ENCODE measurements at places on chromosomes 6 and 20.

- no peak for DNase-seq
These were observed 48.5 kb upstream of the PDYN start for GRCh38 chr20:2042400-2042799.

DNA sequence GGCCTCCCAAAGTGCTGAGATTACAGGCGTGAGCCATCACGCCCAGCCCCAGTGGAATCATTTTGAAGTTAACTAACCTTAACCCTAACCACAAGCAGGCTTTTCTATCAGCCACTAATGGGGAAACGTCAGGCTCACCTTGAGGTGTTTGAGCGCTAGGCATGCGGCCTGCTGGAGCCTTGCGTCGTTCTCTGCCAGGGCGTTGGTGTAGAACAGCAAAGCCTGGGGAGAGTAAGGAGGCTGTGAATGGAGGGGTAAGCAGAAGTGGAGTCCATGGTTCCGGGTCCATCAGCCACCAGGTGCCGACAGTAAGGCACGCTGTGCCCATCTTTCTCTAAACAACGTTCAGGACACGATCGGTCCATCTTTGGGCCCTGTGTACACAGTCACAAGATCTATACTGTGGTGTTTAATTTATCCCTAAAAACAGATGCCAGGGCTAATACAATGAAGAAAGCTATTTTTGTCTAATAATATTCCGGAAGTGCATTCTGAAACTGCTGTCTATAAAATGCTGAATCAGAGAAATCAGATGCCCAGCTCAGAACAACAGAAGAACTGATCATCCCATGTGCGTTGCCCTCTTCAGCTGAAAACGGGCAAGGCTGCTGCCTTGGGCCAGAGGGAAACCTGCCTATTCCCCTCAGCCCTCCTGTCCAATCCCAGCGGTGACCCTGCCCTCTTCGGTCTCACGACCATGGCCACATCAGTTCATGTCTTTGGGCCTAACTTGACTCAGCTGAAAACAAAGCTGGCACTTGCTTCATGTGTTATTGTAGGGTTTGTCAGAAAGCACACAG lies 79.6 kb downstream of the PTPN1 start:
- no peak for DNase-seq

- DNase-seq: no peak
These were observed 10.6 kb upstream of the FAM8A1 start for GRCh38 chr6:17589406-17590096.

GRCh38 chr20:48187851-48188250 lies 402.6 kb upstream of the SULF2 start:
- DNase-seq: no peak

DNA sequence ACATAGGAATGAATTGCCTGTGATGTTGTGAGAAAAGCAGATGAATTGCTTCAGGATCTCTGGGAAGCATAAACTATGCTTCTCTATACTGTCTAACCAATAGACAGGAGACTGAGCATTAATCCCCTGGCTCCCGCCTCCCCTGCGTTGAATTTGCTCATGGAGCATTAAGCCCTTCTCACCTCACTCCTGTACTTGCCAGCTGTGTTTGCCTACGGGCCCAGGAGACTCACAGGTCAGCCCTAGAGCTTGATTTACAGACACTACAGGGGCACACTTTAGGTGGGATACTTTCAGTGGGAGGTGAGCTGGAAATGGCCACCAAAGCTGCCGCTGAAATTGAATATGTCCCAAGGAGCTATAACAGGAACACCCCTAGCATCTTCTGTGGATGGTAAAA lies 418.7 kb downstream of the CBLN4 start:
- no peak for DNase-seq

DNA sequence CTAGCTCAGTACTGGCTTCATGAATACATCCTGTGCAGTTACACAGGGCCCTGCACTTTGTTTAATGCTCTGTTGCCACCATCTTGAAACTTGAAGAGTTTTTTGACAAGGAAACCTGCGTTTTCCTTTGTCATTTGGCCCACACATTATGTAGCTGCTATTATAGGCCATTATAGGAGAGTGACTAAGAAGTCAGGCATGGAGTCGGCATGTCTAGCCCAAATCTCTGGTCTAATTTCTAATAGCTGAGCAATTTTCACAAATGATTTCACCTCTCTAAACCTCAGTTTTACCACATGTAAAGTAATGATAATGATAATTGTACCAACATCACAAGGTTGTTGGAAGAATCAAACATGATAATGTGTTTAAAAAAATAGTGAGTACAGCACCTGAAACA lies 67.1 kb upstream of the MYLIP start:
- DNase-seq: no peak

DNA sequence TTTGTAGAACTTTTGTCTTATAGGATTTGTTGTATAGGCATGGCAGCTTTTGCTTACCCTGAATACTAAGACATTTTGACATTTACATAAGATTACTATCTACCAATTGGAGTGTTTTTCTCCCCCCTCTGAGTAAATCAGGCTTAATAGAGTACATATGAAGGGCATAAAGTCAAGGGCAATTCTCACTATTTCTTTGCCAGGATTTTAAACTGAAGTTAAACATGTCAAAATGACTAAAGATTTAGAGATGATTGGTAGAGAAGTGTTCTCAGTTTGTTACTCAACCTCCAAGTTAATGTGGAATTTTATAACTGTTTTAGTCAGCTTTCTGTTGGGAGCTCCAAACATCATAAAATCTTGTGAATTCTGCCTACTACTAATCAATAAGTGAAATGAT lies 157.8 kb downstream of the CDKAL1 start:
- no peak for DNase-seq

DNA sequence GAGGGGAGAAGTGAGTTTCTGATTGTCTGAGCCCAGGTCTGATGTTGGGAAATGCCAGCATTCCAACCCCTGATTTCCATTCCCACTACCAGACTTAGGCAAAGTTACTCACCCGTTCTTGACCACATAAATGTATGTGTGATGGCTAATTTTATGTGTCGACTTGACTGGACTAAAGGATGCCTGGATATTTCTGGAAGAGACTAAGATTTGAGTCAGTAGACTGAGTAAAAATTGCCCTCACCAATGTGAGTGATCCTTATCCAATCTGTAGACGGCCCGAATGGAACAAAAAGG lies 95.8 kb upstream of the TAB2 start:
- DNase-seq: no peak

GRCh38 chr6:4687989-4688947 lies 87.9 kb upstream of the CDYL start:
- DNase-seq: no peak

GRCh38 chr6:279341-280029 lies 12.8 kb upstream of the DUSP22 start:
- no peak for DNase-seq

- DNase-seq: no peak
These were observed 121.1 kb upstream of the HDGFL1 start for GRCh38 chr6:22448291-22448711.

GRCh38 chr20:25053255-25054031 lies 4.5 kb downstream of the ACSS1 start:
- DNase-seq: no peak

GRCh38 chr6:155881826-155882526 lies 426.3 kb upstream of the NOX3 start:
- DNase-seq: no peak

DNA sequence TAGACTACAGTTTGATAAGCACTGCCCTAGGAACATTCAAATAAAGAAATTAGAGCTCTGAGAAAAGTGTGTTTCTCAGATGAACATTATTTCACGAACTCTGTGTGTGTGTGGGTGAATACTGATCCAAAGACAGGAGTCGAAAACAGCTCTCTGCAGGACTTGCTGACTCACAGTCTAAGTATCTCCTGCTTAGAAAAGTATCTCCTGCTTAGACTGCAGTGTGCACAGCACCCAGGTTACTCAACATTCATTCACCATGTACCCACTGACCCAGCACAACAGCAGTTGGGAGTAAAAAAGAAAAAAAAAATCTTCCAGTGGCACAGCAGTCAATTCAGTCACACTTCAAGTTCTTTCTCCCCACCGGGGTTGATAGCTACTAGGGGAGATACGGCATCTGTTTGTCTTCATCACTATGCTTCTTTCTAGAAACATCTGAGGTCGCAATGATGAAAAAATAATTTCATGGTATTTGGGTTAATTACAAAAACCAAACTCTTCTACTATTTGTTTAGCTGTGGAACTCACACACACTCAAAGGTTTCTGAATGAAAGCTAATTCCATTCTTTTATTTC lies 48.0 kb downstream of the GCLC start:
- DNase-seq: no peak

DNA sequence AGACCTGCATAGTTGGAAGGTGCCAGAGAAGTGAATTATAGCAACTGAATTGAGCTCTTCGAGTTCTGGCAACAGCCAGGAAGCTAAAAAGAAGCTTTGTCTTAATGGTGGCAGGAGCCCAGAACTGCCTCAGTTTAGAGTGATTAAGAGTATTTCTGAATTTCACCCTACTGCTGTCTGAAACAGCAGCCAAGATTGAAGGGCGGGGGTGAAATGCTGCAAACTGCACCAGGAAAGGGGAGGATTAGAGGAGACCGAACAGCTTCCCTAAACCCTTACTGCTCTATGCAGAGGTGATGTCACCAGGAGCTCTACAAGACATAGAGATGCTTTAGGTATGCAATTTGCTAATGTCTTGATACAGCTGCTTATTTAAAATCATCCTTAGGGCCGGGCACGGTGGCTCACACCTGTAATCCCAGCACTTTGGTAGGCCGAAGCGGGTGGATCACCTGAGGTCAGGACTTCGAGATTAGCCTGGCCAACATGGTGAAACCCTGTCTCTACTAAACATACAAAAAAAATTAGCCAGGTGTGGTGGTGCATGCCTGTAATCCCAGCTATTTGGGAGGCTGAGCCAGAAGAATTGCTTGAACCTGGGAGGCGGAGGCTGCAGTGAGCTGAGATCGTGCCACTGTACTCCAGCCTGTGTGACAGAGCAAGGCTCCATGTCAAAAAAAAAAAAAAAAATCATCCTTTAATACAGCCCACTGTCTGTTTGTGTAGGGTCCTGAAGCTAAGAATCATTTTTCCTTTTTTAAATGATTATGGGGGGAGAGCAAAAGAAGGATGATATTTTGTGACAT lies 91.7 kb upstream of the IYD start:
- no peak for DNase-seq

- DNase-seq: no peak
These were observed 1.5 kb downstream of the TFAP2A start for GRCh38 chr6:10413262-10413849.

DNA sequence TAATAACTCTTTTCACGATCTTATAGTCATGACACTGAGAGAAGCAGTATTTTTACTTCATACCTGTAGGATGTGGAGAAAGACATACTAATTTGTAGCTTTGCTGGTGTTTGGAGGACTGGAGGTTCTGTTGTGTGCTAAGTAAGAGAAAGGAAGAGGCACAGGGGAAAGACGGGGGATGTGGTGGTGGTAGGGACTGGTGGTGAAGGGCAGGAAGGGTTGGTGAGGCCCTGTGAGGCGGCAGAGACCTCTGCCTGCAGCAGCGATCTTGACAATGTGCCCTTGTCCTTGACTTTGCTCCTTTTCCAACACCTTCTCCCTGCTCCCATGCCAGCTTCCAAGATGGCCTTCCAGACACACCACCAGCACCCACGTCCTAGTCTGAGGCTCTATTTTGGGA lies 32.6 kb upstream of the MPC1 start:
- no peak for DNase-seq

- no peak for DNase-seq
These were observed 2.9 kb downstream of the TNNC2 start for GRCh38 chr20:45823949-45824835.

DNA sequence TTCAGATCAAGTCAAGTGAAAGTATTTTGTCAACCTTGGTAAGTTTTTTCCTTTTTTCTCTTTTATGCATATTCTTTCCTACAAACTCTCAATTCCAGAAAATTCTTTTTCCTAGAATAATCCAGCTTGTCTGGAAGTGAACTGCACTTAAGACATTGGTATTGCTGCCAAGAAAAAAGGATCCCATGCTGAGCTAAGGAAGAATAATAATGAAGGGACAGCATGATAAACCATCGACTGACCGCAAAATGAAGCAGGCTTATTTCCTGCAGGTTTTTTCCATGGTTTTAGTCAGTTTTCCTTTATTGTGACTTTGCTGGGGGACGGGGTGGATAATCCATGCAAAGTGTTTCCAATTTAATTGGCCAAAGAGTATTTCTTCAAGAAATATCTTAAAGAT lies 857.6 kb upstream of the SLC35B3 start:
- DNase-seq: no peak

DNA sequence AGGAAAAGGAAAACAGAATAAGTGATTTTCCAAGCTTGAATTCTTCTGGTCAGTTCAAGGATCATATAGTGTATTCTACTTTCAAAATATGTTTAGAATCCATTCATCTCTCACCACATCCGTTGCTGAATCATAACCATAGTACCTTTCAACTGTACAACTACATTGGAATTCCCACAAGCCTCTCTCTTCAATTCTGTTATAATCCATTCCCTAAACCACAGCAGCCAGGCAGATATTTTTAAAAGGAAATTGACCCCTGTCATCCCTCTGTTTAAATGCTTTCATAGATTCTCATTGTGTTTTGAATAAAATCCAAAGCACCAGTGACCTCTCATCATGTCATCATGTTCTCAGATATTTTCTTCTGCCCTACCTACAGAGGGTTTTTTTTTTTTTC lies 412.7 kb downstream of the GRIK2 start:
- DNase-seq: no peak

DNA sequence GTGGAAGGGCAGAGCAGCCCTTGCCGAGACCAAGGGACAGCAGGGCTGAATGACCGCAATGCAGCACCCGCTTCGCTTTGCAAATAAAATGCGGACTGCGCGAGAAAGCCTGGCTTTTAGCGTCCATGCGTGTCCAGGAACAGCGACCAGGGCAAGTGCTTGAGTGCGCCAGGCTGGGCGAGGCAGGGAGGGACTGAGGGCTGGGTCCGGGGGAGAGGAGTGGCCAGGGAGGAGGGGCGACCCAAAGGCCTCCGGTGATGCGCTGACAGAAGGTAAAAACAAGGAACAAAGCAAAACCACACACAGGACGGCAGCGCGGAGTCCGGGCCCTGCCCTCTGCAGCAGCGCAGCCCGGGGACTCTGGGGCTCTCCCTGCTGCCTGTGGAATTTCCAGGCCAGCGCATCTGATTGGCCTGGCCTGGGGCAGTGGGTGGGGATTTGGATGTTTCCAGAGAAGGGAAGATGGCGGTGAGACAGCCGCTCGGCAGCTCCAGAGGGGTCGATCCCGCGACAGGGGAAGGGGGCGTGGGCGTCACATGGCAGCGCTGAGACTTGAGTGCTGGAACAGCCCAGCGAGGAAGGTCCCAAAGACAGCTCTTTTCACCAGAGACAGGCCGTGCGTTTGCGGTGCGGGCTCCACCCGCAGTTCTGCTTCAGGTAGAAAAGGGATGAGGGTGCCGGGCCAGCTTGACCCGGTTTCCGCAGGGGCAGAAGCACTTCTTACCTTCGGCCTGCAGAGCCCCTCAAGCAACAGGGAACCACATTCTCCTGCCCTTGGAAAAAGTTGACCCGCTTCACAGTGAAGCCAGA lies 51.8 kb downstream of the SSR1 start:
- peak; percentile 66 for DNase-seq
